ENCODE measurements at places on chromosomes 2 and 18. TPM values are rescaled to one million over a fixed set of nuclear protein-coding genes. Genes with fewer than 3 reads are reported as not detected.

SPHKAP gene
- total RNA-seq: not detected

SF3B6 gene
- 105 TPM for total RNA-seq

SETBP1 gene
- 4.2 TPM for total RNA-seq

PLGLB1 gene
- total RNA-seq: 0.75 TPM

CXXC1 gene
- total RNA-seq: 66.9 TPM

TPO gene
- total RNA-seq: not detected

XPO1 gene
- total RNA-seq: 166 TPM

UGT1A8 gene
- total RNA-seq: not detected

STPG4 gene
- total RNA-seq: 0.53 TPM

NCL gene
- total RNA-seq: 701 TPM

Measured in endothelial cell of umbilical vein (primary cell).